ENCODE measurements at places on chromosomes 2 and 18.
A peak's percentile ranks its signal among the peaks of the same experiment; 100 is the strongest.

DNA sequence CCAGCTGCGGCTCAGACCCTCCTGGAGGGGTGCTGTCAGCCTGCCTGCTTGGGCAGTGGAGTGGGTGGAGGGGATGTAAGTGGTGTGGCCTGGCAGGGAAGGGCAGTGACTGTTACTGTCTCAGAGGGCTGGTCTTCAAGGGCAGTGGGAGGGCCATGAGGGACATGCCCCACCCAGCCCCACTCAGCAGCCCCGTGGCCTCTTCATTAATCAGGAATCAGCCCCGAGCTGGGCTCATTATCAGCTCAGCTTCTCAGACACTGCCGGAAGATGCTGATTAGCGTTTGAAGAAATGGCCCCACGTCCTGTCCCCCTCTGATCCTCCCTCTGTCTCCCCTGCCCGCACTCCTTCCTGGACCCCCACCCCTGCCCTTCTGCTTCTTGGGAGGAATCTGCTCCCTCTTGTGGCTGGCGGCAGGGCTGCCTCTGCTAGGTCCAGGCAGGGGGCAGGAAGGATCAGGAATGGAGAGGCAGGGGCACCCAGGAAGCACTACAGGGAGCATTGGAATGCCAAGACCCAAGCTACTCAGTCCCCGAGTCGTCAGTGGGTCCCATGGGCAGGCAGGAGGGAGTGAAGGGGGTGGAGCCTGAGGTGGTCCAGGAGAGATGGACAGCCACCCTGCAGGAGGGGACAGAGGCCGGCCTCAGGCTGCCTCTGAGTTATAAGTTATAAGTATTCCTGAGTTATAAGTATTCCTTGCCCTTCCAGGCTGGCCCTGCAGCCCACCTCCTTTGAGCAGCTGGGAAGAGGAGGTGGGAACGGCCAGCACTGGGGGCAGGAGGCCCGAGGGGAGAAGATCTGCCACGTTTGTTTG lies 7.0 kb downstream of the ASIC4 start:
- DNase-seq, result no peak

DNA sequence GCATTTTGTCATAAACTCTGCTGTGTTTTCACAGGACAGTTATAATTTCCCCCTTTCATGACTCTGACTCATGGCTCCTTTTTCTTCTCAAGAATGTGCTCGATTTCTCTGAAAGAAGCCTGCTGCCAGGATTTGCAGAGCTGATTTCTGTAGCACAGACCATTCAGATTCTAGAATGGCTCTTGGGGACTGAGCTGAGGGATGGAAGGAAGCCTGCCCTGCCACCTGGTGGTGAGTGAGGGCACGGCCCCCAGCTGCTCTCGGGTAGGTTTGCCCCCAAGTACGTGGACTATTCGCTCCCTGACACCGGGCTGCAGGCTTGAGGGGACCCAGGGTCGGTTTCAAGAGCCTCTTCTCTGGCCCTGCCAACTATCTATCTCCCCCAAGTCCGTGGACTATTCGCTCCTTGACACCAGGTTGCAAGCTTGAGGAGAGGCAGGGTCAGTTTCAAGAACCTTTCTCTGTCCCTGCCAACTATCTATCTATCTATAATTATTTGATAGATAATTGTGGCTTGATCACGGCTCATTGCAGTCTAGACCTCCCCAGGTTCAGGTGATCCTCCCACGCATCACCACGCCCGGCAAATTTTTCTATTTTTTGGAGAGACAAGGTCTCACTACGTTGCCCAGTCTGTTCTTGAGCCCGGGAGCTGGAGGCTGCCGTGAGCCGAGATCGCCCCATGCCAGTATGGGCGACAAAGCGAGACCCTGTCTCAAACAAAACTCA lies 1.4 kb upstream of the SMYD5 start:
- peak; percentile 72 for DNase-seq

GRCh38 chr2:222751821-222752719 lies 80.6 kb downstream of the MOGAT1 start:
- DNase-seq, result no peak

DNA sequence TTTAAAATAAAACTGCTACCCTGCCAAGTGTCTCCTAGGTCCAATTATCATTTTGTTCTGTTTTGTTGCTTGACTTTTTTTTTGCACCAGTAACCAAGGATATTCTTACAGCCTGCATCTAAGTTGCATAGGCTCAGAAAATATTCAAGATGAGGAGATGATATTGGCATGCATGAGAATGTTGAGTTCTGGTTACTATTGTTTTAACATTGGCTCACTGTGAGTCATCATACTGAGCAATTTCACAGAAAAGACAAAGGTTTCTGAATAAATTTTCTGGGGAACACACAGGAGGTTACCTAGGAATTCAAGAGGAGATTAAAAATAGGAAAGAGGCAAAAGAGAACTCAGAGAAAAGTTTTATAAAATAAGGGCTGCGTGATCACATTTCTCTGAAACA lies 84.8 kb upstream of the POU3F3 start:
- DNase-seq, result no peak

DNA sequence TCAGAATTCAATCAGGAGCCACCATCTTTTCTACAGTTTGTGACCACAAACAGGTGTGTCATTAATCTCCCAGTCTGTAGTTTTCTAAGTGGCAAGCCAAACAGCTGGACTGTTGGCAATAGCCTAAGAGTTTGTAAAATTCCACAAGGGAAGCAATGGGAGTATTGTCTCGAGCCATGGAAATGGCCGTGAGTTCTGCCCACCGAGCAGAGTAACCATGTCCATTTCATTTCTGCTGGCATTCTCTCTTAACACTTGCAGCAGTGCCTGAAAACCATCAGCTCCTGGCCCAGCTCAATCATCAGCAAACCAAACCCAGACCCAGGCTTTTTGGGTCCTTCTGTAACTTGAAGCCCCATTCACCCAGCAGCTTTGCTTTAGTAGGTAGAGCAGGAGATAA lies 387.8 kb upstream of the CDH7 start:
- no peak for DNase-seq
